ENCODE measurements at places on chromosomes 6 and 20. TPM values are rescaled to one million over a fixed set of nuclear protein-coding genes. Genes with fewer than 3 reads are reported as not detected.

The OPN5 gene
- not detected for total RNA-seq

The LY6G6D gene
- not detected for total RNA-seq

The TRIM39 gene
- 11.2 TPM for total RNA-seq

The SMAP1 gene
- total RNA-seq, result 3.5 TPM

The SMPDL3A gene
- 2.4 TPM for total RNA-seq

The OOEP gene
- not detected for total RNA-seq

The COL21A1 gene
- not detected for total RNA-seq

The HLA-DMA gene
- 12.1 TPM for total RNA-seq

The NEU1 gene
- 15.1 TPM for total RNA-seq

The PGC gene
- 1.2 TPM for total RNA-seq

The CGA gene
- total RNA-seq, result not detected

The TINAG gene
- total RNA-seq, result not detected

The GMEB2 gene
- total RNA-seq, result 13.9 TPM

The PLEKHG1 gene
- 10.4 TPM for total RNA-seq

- DNase-seq, result peak; percentile 22
These were observed 545 bp downstream of the ACTR5 start for GRCh38 chr20:38748861-38749149.

DNA sequence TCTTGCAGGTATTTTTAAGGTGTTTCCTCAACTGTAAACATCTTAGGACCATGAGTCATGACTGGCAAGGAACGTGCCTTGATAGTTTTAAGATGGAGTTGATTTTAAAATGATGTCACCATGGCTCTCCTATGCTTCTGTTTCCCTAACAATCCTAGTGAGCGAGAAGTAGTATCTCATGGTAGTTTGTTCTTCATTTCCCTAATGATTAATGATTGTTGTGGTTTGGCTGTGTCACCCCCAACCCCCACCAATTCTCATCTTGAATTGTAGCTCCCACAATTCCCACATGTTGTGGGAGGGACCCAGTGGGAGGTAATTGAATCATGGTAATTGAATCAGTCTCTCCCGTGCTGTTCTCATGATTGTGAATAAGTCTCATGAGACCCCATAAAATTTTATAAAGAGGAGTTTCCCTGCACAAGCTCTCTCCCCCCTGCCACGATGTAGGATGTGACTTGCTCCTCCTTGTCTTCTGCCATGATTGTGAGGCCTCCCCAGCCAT, 16.8 kb upstream of the BNIP5 start:
- DNase-seq, result no peak

GRCh38 chr6:144418959-144419545, 133.9 kb downstream of the UTRN start:
- DNase-seq, result no peak

GRCh38 chr20:50347284-50348063, 156.8 kb downstream of the CEBPB start:
- DNase-seq, result no peak

- no peak for DNase-seq
These were observed 55.7 kb downstream of the SYTL3 start for GRCh38 chr6:158705386-158706126.

DNA sequence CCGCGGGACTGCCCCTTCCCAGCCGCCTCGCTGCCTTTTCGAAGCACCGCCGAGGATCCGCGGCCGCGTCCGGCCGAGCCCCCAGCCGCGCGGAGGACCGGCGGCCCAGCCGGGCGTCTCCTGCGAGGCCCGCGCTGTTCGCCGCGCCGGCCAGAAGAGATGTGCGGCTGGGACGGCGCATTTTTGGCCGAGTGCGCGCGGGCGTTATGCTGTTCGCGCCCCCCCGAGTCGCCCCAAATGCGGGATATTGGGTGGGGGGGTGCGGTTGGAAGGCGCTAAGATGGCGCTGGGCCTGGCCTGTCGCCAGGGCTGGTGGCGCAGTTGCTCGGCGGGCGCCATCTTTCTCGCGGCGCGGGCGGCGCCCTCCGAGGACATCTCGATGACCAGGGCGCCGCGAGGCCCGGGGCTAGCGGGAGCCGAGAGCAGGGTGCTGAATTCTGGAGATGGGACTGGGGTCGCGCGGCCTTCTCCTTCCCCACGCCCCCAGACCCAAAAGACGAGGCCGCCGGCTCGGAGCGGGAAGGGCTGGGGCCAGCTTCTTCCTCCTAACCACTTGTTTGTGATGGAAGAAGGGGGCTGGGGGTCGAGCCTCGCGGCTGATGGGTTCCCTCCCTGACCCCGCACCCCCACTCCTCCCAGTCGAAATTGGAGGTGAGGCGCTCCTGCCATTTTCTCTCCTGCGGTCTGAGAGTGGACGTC, 1.5 kb downstream of the BICRAL start:
- no peak for DNase-seq

GRCh38 chr20:1177680-1178079, 7.1 kb downstream of the TMEM74B start:
- peak; percentile 21 for DNase-seq

GRCh38 chr20:32772046-32772445, 9.9 kb downstream of the DNMT3B start:
- DNase-seq, result no peak

DNA sequence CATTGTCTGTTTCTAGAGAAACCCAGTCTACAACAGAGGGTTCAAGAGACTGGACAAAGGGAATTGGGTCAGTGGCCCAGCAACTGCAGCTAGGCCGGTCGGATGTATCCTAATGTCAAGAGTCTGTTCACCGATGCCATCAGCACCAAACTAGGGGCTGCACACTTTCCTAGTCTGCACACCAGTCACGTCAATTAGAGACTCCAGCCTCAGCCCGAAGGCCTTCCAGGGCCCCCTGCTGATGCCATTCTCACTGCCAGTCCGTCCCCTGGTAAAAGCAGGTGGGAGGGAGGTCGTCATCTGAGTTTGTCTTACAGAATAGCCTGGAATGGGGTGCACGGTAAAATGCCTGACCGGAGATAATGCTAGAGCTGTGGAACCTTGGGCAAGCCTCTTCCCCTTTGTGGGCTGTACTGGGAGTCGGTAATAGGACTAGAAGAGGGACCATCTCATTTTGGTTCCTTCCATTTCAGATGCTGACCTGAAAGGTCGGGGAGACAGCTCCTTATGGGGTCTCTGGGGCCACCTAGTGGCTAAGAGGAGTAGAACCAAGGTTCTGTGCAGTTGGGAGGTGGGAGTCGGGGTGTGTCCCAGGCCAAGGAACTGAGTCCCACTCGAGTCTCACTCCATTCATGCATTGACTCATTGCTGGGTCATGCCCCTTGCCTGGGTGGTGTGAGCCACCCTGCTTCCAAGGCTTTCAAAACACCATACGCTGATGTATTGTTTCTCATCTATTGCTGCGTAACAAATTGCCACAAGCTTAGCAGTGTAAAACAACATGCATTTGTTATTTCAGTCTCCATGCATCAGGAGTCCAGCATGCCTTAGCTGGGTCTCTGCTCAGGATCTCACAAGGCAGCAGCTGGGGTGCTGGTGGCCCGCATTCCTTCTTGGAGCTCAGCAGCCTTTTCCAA, 5.1 kb downstream of the SOX12 start:
- no peak for DNase-seq

DNA sequence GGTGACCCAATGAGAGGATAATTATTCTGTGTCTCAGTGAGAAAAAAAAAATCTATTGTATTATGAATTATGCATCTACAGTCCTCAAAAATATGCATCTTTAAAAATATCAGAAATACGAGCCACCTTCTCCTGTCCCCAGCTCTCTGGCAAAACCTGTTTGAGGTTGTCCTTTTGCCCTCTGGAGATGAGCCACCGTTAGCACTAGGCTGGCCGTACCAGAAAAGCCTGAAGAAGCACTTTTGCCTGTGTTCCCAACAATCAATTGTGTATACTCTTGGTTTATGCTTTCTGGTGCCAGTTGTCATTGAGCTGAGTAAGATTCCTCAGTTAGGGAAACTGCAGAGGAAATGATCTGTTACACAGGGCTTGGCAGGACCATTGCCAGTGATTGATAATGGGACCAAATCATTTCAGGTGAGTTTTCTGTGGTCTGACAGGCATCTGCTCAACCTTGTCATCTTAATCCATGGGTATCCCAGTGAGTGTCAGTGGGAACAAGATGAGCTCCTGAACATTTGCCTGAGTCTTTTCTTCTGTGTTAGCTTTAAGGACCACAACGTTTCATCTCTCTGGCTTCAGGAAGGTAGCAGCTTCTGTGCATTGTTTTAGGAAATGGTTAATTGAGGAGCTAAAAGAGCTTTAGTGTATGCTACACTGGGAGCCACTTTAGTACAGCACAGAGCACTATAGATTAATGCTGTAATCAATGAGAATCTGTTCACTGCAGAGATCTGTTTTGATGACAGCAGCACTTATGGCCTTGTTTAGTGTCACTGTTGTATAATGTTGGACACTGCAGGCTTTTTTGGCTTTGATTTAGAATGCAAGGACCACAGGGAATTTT, 330.1 kb downstream of the RIMS1 start:
- DNase-seq, result no peak

GRCh38 chr6:33710296-33711121, 991 bp downstream of the UQCC2 start:
- DNase-seq, result no peak

DNA sequence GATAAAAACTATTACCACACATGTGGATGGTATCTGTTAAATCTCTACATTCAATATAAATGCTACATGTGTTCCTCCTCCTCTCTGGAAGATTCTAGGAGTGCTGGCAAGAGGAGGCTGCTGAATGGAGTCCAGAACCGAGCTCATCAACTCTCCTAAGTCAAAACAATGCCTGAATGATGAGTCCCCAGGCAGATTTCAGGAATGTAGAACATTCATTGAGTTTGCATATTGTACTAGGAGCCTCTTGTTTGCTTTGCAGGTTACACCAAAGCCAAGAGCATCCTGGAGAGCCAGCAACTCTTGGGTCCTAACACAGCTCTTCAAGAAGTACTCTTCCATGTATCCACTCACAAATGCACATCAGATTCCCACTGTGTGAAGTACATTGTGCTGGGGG, 117.6 kb upstream of the UST start:
- DNase-seq, result no peak

- DNase-seq, result no peak
These were observed 14.8 kb downstream of the SLC35A1 start for GRCh38 chr6:87487555-87487954.

GRCh38 chr6:56699066-56699654, 56.5 kb upstream of the DST start:
- DNase-seq, result no peak

GRCh38 chr6:105545947-105546731, 143.3 kb upstream of the PREP start:
- DNase-seq, result no peak

DNA sequence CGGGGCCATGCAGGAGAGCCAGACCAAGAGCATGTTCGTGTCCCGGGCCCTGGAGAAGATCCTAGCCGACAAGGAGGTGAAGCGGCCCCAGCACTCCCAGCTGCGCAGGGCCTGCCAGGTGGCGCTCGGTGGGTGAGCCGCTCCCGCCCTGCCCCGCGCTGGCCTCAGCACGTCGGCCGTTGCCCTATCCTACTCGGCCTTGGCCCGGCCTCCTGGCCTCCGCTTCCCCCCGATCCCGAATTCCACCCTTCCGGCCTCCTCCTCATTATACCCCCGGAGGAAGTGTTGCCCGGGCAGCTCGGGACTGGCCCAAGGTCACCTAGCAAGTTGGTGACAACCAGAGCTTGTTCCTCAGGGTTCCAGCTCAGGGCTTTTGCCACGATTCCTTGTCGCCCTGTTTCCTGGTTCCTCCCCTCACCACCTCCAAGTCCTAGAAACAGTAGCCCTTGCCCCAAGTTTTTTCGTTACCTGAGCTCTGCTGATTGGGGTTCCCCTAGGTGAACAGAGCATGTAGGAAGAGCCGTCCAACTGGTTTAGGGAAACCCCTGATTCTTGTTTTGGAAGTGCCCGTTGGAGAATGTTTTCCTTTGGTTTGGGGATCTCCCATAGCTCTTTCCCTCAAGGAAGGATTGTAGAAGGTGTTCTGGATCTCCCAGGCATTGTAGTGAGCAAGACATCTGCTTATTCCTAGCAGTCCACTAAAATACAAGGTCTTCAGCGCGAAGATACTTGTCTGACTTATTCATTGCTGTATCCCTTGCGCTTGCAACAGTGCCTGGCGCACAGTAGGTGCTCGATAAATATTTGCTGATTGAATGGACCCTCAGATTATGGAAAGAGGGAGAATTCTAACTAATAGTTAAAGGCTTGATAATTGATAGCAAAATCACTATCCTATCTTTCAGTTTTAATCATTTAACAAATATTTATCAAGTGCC, 641 bp downstream of the ARFGEF2 start:
- no peak for DNase-seq

DNA sequence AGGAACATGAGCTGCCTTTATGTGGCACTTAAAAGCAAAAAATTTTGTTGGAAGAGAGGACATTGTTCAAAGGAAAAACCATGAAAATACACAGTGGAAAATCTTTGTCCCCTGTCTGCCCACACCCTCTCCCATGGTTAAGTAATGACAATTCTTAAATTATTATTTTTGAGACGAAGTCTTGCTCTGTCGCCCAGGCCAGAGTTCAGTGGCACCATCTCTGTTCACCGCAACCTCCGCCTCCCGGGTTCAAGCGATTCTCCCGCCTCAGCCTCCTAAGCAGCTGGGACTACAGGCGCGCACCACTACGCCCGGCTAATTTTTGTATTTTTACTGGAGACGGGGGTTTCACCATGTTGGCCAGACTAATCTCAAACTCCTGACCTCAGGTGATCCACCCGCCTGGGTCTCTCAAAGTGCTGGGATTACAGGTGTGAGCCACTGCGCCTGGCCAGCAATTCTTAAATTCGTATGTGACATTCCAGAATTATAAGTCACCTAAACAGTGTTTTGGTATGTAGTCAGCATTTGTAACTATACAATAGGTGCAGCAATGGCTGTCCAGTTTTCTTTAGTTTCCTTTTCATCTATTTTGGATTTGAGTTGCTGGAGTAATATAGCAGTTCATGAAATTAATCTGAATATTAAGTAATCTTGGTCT, 636 bp upstream of the SSR1 start:
- no peak for DNase-seq

GRCh38 chr6:135088281-135088680, 33.7 kb upstream of the HBS1L start:
- DNase-seq, result no peak

Data from HCT116 (cell line).